Body of pancreas (tissue), 4 donors: ENCODE measurements at places on chromosomes 1 and 21.

DNA sequence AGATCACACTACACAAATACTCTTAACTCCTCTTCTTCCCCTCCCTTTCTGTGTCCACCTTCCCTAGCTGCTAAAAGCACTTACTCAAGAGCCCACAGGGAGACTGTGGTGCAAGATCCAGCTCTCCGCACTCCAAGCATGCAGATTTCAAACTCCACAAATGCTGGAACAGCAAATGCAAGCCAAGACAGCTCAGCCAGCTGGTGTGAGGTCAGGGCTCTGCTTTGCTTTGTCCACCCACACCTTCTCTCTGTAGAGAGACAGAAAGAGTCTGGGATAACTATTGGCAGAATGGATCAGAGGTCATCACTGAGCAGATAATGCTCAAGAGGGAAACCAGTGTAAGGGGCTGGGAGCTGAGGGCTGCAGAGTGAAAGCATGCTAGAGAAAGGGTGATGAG lies 45.2 kb upstream of the DPT start:
- no peak for DNase-seq

GRCh38 chr1:207922554-207922953 lies 11.6 kb upstream of the CD34 start:
- DNase-seq: no peak

GRCh38 chr21:46397993-46398392 lies 60.7 kb upstream of the DIP2A start:
- no peak for DNase-seq

DNA sequence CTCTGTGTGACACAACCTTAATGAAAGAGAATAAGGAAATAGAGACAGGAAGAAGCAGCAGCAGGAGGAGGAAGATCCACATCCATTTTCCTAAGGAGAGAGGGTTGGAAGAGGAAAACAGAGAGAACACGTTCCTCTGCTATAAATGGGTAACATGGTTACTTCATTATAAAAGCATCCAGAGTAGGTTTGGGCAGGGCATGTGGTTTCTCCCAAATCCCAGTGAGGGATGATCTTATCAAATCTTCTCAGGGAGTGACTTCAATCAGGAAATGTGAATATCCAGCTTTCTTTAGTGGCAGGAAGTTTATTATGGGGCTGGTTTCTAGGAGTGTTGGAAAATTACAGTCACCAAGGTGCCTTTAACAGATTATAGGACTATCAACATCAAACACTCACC lies 11.1 kb downstream of the CYP2J2 start:
- DNase-seq: no peak

DNA sequence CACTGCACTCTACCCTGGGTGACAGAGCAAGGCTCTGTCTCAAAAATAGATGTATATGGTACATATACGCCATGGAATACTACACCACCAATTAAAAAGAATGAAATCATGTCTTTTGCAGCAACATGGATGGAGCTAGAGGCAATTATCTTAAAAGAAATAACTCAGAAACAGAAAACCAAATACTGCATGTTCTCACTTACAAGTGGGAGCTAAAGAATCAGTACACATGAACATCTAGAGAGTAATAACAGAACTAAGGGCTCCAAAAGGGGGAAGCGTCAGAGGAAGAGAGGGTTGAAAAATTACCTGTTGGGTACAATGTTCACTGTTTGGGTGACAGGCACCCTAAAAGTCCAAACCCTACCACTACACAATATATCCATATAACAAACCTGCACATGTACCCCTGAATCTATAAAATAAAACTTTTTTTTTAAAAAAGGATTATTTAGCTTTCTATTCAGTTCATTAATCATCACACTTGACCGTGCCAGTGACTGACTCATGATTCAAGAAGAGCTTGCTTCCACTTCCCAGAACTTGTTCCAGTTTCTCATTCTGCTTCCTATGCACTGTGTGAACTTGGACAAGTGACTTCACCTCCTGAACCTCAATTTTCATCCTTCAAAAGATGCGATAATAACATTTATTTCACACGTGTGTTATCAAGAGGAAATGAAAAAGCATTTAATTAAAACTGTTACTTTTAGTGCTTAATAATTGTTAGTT lies 109.6 kb downstream of the PLPP3 start:
- DNase-seq: no peak

- no peak for DNase-seq
Observed at GRCh38 chr1:8860738-8861516, 17.6 kb downstream of the ENO1 start.

- DNase-seq: peak; percentile 84
Observed at GRCh38 chr1:209569455-209570207, 13.9 kb upstream of the CAMK1G start.

- DNase-seq: no peak
Observed at GRCh38 chr1:160171354-160171753, 19.0 kb upstream of the CASQ1 start.

GRCh38 chr21:14673649-14674048 lies 127.5 kb upstream of the SAMSN1 start:
- DNase-seq: no peak

DNA sequence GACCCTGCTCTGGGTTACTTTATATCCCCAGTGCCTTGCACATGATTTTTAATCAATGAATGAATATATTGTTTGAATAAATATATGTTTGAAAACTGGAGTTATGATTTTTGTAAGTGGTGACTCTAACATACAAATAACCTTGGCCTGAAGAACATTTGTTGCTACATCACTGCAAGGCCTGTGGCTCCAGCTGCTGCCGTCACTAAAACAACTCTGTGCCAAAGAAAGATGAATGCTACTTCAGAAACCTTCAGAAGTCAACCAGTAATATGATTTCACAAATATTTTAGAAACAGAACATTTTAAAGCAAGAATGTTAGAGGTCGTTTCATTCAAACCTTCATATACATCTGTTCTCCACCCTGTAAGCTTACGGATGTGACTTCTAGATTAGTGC lies 60.6 kb upstream of the SEC16B start:
- no peak for DNase-seq

- no peak for DNase-seq
Observed at GRCh38 chr21:44738621-44739020, 27.2 kb upstream of the TSPEAR start.

- no peak for DNase-seq
Observed at GRCh38 chr1:6794164-6794563, 8.9 kb downstream of the CAMTA1 start.

GRCh38 chr1:113451710-113452109 lies 61.4 kb downstream of the MAGI3 start:
- no peak for DNase-seq

GRCh38 chr1:59683197-59683596 lies 131.6 kb upstream of the HOOK1 start:
- no peak for DNase-seq

GRCh38 chr21:22076471-22076870 lies 1078.3 kb downstream of the NCAM2 start:
- no peak for DNase-seq

DNA sequence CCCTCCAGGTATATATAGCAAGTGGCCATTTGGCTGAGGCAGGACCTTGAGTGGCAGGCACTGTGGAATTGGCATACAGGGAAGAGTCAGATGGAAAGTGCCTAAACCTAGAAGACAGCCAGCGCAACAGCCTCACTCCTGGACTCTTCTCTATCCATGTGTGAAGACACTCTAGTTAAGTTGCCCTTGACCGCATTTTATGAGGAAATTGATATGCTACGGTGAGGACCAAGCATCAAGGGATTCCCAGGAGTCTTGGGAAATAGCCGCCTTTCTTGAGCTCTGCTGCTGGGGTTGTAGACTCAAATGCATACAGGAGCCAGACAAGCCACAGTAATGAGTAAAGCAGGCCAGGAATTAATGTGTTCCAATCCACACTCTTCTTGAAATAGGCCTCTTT lies 145.9 kb upstream of the KAZN start:
- DNase-seq: no peak

- no peak for DNase-seq
Observed at GRCh38 chr1:31040038-31040437, 25.5 kb downstream of the PUM1 start.

- DNase-seq: no peak
Observed at GRCh38 chr1:62691062-62691844, 3.1 kb upstream of the DOCK7 start.

DNA sequence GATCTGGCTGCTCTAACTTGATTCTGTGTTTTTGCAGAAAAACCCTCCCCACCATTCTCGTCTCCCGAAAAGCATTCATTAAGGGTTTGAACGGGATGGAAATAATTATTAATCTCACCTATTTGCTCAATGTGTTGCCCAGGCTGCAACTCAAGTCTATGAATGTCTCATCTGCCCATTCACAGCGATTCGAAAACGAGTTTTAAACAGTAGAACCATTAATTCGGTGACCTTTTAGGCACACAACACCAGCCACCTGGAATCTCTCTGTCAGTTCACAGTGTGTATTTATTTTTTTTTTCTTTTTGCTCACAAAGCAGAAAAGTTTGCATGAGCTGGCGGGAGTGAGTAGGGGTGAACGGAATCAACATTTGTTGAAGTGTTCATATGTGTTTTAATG lies 764.7 kb upstream of the TPTE start:
- DNase-seq: no peak

- no peak for DNase-seq
Observed at GRCh38 chr1:216702170-216702569, 21.1 kb downstream of the ESRRG start.

DNA sequence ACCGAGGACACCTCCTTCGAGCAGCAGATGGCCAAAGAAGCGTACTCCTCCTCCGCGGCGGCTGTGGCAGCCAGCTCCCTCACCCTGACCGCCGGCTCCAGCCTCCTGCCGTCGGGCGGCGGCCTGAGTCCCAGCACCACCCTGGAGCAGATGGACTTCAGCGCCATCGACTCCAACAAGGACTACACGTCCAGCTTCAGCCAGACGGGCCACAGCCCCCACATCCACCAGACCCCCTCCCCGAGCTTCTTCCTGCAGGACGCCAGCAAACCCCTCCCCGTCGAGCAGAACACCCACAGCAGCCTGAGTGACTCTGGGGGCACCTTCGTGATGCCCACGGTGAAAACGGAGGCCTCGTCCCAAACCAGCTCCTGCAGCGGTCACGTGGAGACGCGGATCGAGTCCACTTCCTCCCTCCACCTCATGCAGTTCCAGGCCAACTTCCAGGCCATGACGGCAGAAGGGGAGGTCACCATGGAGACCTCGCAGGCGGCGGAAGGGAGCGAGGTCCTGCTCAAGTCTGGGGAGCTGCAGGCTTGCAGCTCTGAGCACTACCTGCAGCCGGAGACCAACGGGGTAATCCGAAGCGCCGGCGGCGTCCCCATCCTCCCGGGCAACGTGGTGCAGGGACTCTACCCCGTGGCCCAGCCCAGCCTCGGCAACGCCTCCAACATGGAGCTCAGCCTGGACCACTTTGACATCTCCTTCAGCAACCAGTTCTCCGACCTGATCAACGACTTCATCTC lies 106.8 kb upstream of the VAMP3 start:
- DNase-seq: no peak

- DNase-seq: no peak
Observed at GRCh38 chr1:31445951-31446350, 32.9 kb downstream of the SERINC2 start.

DNA sequence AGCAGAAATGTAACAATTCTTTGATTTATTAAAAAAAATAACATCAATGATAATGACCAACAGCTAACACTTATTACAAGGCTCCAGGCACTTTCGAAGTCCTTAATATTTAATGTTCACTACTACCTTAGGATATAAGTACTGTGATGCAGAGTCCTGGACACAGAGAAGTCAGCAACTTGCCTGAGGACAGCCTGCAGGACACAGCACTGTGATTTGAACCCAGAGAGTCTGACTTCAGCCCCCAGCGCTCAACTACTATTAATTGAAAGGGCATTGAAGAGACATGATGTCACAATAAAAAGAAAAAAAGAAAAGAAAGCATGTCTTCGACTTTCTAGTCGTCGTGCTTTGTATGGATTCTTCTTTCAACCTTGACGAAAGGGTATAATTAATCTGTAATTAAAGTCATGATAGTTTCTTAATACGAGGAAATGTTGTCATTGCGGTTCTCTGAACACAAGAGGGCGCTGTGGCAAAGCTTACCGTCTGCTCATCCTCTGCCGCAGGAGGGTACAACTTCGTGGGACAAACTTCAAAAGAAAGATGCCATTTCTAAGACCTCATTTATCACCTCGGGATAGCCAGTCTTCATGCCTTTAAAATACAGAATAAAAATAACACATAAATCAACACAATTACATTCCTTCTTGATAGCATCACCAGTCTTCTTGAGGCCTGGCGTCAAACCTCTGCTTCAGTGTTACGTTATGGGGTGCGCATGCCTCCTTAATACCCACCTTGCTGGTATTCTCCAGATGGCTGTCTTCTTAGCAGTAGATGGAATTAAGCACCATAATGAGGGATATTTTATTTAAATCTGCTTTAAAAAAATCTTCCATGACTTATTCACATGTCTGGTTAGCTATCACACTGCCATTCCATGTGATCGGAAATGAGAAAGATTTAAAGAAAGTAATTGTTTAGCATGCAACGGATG lies 240.1 kb downstream of the DISC1 start:
- peak; percentile 59 for DNase-seq

DNA sequence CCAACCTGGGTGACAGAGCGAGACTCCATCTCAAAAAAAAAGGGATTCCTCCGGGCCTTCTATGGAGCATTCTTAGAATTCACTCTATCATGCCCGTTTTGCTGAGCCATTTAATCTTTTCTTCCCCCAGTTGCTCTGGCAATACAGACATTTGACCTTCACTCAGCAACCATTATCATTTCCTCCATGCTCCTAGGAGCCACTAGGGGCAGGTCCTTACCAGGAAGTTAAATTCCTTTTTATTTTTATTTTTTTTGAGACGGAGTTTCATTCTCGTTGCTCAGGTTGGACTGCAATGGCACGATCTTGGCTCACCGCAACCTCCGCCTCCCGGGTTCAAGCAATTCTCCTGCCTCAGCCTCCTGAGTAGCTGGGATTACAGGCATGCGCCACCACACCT lies 9.7 kb upstream of the CGN start:
- peak; percentile 57 for DNase-seq

- no peak for DNase-seq
Observed at GRCh38 chr1:212867192-212867591, 9.1 kb downstream of the FLVCR1 start.

- no peak for DNase-seq
Observed at GRCh38 chr1:55622074-55622473, 406.9 kb upstream of the USP24 start.

DNA sequence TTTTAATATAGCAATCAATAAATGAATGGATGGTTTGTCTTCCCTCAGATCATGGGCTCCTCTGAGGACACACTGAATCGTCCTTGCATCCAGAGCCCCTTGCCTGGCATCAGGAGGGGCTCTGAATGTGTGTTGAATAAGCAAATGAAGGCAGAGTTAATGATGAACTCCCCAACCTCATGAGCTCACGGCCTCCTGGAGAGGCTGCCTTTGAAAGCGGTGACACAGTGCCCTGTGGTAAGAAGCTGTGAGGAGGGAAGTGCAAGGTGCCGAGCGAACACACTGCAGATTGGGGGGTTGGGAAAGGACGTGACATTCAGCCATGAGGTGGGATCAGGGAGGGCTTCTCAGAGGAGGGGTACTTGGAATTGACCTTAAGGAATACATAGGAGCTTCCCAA lies 3.2 kb upstream of the PARS2 start:
- DNase-seq: no peak
